PC-9 (cell line): ENCODE measurements at places on chromosomes 3 and 15. TPM values are rescaled to one million over a fixed set of nuclear protein-coding genes. Genes with fewer than 3 reads are reported as not detected.

Gene TBC1D2B
- total RNA-seq: 27.7 and 28.3 TPM in 2 replicates

Gene GATA2
- total RNA-seq: 29.0 and 36.9 TPM in 2 replicates

Gene CPLX3
- not detected in 2 replicates for total RNA-seq

Gene ST3GAL6
- total RNA-seq: 5.4 and 6.6 TPM in 2 replicates

Gene FANCD2OS
- not detected in 2 replicates for total RNA-seq

Gene TRIM42
- total RNA-seq: not detected in 2 replicates

Gene DUOXA2
- not detected in 2 replicates for total RNA-seq

Gene BDH1
- 51.7 and 55.1 TPM in 2 replicates for total RNA-seq
